ENCODE measurements at places on chromosomes 7 and 10. TPM values are rescaled to one million over a fixed set of nuclear protein-coding genes. Genes with fewer than 3 reads are reported as not detected.

DNA sequence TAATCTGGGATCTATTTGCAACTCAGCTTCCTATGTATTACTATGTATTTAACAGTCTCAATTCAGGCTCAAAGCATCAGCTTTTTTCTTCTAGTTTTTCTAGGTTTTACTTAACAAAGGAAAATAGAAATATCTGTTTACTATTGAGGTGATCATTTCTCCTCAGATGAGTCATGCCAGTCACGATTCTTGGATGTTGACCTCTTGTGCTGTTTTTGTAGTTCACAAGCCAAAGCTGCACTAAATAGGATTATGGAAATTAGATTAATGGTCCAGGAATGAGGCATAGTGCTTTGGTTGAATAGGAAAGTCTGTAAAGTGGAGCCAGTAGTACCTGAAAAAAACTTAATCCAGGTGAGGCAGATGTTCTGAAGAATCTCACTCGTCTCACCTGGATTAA is 198.3 kb upstream of the KAT6B start:
- no peak for DNase-seq

DNA sequence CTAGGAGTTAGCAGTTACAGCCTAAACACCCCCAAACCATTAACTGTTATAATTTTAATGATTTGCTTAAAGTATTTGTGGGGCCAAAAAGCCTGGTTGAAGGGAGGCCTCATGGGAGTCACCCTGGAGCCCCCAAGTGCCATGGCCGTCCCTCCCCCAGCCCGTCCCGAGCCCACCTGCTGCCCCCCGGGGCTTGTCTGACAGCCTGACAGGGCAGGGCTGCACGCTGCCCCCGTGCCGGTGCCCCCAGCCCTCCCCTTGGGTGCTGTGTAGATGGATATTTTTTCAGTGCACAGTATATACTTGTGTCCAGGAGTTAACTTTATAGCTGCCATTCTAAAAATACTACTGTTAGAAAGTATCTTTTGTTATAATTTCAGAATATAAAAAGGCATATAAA is 108.4 kb downstream of the CYTH3 start:
- peak; percentile 53 for DNase-seq

Gene CDHR1
- 126 TPM for total RNA-seq

Gene MMD2
- not detected for total RNA-seq

DNA sequence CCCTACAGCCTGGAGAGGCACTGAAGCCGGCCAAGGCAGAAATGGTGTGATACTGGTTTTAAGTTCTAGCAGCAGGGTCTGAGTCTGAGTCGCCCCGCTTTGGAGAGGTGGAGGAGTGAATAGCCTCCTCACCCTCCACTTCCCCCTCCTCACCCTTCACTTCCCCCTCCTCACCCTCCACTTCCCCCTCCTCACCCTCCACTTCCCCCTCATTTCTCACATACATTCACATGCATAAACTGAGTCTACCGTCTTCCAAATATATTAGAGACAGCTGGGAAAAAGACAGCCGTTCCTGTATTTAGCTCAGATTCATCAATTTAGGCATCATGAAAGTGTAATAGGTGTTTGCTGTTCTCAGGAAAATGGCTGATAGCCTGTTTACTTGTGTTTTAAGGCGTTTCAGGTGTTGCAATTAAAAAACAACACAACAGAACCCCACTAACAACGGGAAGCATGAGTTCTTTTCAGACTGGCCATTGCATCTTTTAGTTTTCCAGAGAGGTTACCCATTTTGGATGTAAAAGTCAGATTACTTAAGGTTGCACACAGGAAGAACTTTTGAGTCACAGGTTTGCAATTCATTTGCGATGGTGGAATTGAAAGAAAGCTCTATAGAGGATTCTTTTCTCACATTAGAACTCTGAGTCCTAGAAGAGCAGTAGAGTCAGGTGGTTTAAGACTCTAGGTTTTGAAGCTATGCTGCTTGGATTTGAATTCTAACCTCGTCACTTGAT is 861 bp downstream of the NRBF2 start:
- no peak for DNase-seq

Gene MSS51
- total RNA-seq = 0.59 TPM
